Spleen (tissue), 13 donors: ENCODE measurements at places on chromosomes 13 and 19.

DNA sequence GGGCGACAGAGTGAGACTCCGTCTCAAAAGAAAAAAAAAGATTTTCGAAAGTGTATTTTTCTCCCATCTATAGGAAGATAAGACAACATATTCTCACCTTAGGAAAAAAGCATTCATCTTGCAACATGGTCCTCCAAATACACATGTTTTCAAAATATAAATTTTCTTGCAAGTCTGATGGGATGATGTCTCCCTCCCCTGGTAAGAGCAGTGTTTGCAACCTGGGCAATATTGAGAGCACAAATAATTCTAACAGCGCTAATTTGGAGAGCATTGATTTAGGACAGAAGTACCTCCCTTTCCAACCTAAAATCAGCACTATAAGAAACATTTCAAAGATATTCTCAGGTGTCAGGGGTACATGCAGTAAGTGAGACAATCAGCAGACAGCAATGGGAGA lies 61.0 kb upstream of the SHISA2 start:
- DNase-seq, result no peak

DNA sequence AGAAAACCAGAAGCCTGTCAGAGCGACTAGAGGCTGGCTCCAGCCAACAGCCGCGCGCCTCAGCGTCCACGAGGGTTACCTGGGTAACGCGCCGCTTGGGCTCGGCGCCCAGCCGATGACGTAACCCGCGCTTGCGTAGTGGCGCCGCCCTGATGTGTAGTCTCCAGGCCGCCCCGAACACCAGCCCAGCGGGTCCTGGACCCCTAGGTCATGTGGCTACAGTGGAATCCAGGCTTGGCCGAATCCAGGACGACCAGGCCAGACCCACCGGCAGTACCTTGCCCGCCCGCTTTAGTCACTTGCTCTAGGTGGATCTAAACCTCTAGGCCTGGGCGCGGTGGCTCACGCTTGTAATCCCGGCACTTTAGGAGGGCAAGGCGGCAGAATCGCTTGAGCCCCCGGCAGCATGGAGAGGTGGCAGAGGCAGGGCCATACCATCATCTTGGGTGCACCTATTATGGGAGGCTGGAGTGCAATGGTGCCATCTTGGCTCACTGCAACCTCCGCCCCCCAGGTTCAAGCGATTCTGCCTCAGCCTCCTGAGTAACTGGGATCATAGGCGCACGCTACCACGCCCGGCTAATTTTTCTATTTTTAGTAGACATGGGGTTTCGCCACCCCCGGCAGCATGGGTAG lies 7.2 kb upstream of the ZNF606 start:
- DNase-seq, result peak; percentile 92

- DNase-seq, result peak; percentile 78
Observed at GRCh38 chr19:41956621-41957020, 2.5 kb downstream of the RABAC1 start.

DNA sequence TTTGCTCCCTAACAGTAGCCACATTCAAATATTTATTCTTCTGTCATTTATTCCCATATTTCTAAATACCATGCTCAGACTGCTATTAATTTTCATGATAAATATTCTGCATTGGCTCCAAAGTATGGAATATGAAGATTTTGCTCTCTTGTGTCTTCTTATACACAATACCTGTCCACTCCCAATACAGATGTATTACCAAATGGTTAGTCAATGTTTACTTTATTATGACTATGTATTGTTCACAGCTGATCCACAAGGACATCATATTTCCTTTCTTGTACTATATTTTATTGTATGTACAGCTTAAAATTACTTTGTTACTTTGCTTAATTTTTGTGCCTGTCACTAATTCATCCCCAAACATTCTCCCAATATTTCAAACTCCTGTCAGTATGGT lies 322.3 kb downstream of the OXGR1 start:
- no peak for DNase-seq

DNA sequence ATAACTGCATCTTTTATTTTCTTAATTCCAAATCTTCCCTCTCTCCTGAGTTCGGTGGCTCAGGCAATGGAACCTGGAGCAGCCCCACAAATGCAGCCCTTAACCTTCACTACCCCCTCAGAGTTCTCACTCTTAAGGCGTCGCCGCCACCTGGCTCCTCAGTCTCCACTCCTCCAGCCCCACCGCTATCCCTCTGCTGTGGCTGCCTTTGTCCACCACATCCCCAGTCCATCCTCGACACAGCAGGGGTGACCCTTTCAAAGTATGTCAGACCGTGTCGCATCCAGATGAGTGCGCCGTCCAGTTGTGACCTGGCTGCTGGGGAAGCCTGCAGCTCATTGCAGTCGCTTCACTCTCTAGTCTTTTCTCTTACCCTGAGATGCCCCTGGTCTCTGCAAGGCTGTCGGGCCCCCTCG lies 1.0 kb downstream of the SPPL2B start:
- DNase-seq, result no peak
